NCI-H226 (cell line): ENCODE measurements at places on chromosomes 16 and 17.
A peak's percentile ranks its signal among the peaks of the same experiment; 100 is the strongest.

DNA sequence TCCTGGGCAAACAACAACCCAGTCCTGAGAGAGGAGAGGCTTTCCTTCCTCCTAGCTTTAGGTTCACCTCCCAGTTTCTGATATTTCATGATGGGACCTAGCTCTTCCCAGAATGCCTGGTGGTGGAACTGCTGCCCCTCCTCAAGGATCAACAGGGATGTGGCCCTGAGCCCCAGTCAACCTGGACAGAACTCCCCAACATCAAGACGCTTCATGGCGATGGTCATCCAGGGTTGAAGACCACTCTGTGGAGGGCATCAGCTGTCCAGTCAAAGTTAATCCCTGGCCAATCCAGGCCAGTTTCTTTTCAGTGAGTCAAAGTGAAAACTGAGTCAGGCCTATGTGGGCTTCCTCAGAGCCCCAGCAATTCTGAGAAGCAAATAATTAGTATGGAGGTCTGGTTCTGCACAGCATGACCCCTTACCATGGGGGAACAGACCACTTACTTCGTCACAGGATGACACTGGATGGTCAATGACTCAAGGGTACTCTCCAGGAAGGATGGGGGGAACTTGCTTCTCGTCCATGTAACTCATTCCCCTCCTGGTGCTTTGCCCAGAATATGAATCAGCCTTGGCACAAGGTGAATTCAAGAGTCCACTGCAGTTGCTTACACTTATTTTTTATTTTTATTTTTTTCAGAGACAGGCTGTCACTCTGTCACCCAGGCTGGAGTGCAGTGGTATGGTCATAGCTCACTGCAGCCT is 14.7 kb upstream of the XYLT2 start:
- DNase-seq = peak; percentile 80

DNA sequence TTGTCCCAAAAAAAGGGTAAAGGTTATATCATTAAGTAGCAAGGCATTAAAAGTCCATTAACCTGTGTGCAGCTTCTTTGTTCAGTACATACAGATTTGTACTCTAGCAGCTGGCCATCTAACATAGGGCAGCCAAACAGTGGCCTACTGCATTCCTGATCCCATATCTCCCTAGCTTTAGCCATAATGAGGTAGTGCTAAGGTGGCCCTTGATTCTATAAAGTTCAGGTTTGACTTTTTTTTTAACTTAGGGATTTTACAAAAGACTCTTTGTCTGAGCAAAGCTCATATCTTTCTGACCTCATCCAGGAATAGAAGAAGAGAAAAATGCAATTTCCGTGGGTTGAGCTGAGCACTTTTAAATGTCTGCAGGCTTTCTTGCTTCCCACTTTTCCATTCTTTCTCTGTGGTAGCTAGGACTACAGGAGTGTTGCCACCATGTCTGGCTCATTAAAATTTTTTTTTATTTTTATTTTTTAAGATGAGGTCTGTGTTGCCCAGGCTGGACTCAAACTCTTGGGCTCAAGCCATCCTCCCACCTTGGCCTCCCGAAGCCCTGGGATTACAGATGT is 19.5 kb upstream of the CDC6 start:
- DNase-seq = no peak

DNA sequence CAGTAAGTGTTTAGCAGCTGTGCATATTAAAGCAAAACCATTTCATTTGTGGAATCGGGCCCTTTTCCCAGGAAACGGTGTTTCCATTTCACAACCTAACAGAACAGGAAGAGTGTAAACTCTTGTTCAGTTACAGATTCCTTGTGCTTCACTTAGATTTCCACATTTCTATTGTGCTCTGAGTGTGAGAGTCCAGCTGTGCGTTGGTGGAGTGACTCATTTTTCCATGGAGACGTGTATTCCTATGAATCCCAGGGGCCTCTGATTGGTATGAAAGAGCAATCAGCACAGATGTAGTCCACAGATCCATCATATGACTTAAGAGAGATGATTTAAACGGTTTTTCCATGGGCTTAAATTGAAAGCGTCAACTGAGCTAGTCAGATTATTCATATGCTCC is 13.3 kb upstream of the CAVIN1 start:
- DNase-seq = no peak

GRCh38 chr17:15492791-15493692 is 25.6 kb upstream of the CDRT4 start:
- no peak for DNase-seq

- peak; percentile 26 for DNase-seq
Measured at GRCh38 chr17:732902-733720, 715 bp downstream of the TLCD3A start.

- DNase-seq = no peak
Measured at GRCh38 chr16:80664226-80664625, 123.4 kb downstream of the DYNLRB2 start.

DNA sequence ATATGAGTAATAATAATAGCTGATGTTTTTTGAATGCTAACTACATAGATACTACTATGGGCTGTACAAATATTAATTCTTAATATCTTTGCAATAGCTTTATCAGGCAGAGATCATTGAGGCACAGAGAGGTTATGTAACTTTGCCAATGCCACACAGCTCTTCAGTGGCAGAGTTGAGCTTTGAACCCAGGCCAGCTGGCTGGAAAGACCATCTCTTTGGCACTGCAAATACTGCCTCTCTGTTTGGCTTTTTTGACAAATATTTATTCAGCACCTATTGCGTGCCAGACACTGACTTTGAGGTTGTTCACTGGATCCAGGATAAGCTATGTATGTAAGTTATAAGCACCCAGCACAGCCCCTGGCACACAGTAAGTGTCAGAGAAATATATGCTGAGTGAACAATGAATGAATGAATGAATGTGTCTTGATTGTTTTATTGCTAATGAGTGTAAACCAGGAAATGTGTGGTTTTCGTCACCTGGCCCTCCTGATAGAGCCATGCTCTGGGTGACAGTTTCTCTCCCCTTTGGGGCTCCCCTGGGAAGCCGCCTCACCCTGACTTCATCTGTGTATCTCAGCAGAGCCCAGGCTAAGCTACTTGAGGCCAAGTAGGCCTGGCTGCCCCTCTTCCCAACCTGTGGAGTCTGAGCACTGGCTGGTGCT is 2.5 kb downstream of the AQP8 start:
- DNase-seq = no peak

DNA sequence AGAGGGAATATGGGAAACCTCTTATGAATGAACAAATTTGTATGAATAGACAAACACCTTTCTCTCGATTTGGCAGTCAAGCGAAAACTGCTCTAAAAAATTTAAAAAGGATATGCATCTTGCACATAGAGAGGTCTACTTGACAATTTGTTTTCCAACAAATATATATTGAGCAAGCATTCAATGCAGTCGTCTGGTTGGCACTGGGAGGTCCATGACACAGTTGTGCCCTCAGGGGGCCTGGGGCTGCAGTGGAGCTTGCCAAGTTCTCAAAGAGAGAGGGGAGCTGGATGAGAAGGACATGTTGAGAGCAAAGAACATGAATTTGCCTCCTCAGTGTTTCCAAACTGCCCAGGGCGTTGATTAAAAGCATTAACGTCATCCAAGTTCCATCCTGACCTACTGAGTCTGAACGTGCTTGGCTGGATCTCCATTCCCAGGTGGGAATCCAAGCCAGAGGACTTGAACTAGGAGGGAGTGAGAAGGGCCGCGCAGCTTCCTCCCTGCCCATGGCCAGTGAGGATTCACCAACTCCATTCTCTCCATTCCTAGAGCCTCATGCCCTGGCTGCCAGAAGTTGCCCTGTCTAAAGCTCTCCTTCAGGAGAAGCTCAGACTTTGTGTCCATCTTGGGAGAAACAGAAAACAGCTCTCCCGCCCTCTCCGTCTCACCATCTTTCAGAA is 24.5 kb downstream of the TBX2 start:
- DNase-seq = no peak

DNA sequence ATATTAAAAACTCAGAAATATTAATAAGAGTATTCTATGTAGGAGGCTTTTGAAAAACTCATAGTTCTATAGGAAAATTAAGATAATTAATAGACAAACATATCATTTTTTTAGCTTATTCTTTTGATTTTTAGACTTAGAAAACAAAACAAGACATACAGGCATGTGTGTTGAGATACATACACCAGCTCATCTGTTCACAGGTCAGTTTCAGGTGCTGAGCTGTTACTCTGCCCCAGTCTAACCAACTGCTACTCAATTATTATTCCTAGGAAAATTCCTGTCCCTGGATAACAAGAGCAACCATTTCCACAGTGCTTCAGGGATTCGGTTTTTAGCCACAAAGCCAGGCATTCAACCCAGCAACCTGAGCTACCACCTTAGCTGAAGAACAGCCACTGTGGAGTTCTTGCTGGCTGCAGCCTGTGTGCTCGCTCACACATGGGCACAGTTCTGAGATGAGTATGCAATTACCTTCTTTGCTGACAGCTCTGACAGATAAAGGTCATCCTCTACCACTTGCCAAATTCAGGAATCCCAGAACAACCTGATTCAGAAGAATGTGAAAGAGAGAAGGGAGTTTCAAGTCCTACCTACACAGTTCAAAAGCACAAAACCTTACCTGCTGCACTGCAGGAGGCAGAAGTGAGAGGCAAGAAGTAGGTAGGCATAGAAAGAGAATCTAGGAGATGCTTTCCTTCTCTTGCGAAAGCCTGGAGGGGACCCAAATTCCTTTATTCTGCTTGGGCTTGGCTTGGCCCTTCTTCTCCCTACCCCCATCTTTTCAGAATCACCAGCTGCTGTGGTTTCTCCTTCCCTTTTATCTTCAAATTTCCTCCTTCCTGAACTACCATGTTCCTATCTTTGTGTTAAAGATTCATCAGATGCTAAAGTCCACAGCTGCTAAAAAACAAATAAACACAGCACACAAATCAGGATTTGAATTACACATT is 62.7 kb downstream of the TEX2 start:
- peak; percentile 51 for DNase-seq

GRCh38 chr17:1967213-1967612 is 57.9 kb downstream of the RTN4RL1 start:
- no peak for DNase-seq

GRCh38 chr17:82648742-82649331 is 593 bp upstream of the WDR45B start:
- DNase-seq = no peak

DNA sequence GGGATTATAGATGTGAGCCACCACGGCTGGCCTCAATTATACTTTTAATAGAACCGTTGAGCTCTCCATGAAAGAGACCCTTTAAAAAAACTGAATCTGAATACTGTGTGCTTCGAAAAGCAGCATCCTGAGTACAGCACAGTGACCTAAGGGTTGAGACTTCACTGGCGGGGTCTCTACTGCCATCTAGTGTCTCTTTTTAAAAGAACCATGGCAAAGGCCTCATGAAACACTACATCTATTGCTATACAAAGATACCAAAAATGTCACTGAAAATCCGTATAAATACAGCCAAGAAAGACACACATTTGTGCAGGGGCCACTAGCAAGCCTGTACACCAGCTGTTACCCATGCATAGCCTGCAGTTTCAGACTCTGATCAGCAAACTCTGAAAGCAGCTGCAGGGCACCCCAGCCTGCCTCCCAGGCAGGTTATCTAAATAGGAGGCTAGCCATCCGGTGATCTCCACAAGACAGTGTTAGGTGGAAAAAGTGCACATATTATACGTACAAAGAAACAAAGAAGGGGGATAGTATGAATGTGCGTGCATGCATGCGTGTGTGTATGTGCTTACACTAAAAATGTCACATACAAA is 35.3 kb downstream of the NPLOC4 start:
- peak; percentile 37 for DNase-seq

- DNase-seq = no peak
Measured at GRCh38 chr16:49458656-49459445, 85.2 kb downstream of the C16orf78 start.

DNA sequence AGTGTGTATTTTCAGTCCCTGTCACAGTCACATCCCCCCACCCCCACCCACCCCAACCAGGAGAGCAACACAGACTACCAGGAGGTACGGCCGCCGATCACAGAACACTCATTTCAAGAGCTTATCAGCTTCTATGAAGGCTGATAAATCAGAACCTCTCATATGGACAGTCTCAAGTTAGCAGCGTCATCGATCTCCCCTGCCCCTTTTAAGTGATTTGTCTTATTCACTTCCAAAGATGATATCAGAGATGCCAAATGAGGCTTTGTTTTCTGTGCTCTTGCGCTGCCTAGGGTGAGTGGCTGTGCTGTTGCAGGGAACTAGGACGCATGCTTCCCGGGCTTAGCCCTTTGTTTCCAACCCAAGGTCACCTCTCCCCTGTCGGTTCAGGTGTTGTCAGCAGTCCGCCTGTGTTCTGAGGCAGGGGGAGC is 26.8 kb upstream of the PMFBP1 start:
- DNase-seq = no peak

DNA sequence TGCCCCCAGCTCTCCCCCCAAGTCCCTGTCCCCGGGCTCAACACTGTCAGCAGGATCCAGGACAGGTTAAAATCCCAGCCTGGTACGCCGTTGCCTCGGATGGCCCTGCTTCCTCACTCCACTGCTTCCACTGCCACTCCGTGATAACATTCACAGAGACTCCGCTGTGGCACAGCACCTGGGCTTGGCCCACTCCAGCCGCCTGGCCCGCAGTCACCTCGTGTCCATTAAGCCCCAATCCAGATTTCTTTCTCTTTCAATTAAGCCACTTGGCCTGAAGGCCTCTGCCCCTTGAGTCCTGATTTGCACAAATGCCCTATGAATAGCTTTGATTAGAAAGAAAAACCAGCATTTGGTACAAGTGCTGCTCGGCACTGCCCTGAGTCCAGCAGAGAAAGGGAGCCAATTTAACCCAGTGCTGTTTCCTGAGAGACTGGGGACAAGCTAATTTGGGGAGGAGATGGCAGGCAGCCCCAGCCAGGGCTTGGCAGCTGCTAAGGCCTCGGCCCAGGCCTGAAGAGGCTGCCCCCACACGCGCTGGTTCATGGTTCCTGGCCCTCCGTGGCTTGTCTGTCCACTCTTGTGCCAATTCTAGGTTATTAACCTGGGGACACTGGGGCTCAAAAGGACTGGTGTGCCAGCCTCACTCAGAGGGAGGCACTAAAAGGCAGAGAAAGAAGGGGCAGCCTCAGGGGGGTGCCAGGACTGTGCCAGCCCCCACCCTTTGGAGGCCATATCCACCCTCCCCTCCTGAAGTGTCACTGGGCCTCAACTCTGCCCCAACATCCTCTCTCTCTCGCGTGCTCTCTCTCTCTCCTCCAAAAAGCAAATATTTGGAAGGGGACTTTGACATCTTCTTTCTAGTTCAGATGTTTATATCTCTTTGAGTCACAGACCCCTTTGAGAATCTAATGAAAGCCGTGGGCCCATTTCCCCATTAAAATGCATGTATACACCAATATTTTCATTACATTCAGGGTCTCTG is 29.8 kb upstream of the SPPL2C start:
- DNase-seq = no peak

GRCh38 chr16:81964808-81965207 is 46.5 kb downstream of the SDR42E1 start:
- DNase-seq = no peak

- DNase-seq = no peak
Measured at GRCh38 chr17:55177855-55178217, 86.9 kb upstream of the HLF start.
